ENCODE measurements at places on chromosomes 1 and 21.

GRCh38 chr1:202571719-202572339 lies 138.4 kb downstream of the SYT2 start:
- DNase-seq: peak; percentile 69

DNA sequence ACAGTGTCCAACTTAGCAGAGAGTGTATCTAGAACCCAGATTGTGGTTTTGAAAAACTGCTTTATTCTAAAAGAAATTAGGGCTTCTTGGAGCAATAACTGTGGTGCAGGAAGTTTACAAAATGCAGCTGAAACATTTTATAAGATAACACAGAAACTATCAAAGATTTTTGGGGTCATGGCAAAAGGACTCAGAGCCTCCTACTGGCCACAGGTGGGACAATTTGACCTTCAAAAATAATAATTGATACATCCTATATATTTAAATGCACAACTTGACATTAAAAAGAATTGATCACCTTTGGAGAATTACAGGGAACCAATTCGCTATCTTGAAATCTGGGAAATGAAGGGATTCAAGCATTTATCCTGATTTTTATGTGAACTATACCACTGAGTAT lies 235.2 kb downstream of the RPS6KC1 start:
- DNase-seq: no peak

GRCh38 chr1:199684686-199685273 lies 342.7 kb upstream of the NR5A2 start:
- peak; percentile 53 for DNase-seq

GRCh38 chr1:186154651-186155050 lies 220.4 kb downstream of the TPR start:
- no peak for DNase-seq

DNA sequence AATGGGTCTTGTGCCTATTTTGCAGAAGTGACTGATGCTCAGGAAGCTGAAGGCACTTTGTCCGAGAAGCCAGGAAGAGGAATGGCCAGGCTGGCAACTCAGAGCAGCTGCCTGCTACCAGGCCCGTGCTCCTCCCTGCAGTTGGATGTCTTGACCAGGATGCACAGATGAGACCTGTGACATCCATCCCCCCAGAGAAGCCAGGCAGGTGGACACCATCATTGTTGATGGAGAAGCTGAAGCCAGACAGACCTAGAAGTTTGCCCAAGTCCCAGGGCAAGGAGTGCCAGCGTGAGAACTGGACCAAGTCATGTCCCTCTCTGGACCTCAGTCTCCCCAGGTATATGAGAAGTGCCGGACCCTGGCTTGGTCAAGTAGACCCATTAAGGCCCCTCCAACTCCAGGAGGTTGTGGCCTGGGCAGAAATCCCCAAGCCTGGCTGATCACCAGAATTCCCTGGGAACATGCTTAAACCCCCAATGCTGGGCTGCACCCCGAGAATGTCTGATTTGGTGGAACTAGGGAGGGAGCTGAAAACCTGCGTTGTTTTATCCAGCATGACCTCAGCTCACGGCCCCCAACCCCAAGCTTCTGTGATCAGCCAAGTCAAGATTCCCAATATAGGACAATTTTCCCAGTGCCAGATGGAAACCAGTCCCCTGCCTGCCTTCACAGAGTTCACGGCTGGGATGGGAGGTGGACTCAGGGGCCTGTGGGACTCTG lies 82.4 kb downstream of the CAMK2N1 start:
- DNase-seq: no peak

DNA sequence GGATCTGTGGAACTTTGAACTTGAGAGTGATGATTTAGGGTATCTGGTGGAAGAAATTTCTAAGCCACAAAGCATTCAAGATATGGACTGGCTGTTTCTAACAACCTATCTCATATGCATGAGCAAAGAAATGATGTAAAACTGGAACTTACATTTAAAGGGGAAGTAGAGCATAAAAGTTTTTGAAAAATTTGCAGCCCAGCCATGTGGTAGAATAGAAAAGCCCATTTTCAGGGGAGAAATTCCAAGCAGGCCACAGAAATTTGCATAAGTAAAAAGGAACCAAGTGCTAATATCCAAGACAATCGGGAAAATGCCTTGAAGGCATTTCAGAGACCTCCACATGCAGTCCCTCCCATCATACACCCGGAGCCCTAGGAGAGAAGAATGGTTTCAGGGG lies 15.7 kb downstream of the RIIAD1 start:
- no peak for DNase-seq

- DNase-seq: no peak
These were observed 18.0 kb downstream of the ZMYM1 start for GRCh38 chr1:35097224-35097623.

GRCh38 chr1:193514397-193514796 lies 328.0 kb upstream of the B3GALT2 start:
- no peak for DNase-seq

- DNase-seq: no peak
These were observed 131.6 kb downstream of the DMRTB1 start for GRCh38 chr1:53590531-53591515.

- no peak for DNase-seq
These were observed 348.7 kb downstream of the RPS6KC1 start for GRCh38 chr1:213399695-213400094.

DNA sequence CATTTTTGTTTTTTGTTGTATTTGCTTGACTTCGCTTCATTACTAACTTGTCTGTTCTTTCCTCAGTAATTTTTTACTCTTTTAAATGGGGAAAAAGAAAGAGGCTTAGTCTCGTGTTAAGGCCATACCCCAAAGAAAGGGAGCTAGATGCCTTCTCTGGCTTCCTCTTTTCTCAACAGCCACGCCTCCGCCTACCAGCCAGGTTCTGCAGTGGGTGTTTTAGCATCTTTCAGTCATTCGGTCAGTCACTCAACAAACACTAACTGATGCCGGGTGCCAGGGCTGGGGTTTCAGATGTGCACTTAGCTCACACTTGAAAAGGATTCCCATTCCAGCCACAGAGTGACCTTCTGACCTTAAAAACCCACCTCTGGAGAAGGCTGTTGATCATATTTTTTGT lies 46.3 kb upstream of the VAV3 start:
- DNase-seq: no peak

DNA sequence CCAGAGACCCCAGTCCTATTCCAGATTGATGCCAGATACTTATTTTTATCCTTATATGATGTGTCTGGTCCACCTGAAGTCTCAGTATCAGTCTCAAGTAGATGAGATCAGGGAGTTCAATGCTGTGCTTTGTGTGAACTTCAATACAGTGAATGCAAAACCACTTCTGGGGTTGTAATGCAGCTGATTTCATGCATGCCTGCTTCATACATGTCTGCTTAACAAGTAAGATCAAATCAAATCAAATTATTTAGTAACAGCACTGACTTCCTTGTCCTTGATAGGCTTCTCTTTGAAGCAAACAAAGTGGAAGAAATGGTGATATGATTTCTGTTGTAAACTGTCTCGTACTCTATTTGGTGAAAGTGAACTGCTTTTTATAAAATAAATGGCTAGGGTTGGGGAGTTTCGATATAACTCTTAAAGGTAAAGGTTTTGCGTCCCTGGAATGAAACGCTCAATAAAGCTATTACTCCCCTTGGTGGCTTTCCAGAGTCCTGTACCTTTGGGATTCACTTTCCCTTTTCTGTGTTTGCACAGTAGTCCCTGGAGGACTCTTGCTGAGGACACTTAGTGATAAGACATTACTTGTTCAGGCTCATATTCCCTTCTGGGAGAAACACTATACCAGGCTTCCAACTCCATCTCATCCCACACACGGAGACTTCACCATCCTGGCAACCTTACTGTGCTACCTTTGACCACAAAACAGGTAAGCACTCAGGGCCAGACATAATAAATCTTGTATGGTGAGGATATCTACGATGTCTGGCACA lies 59.3 kb downstream of the FH start:
- no peak for DNase-seq

GRCh38 chr1:228367798-228368791 lies 38.5 kb downstream of the TRIM11 start:
- peak; percentile 42 for DNase-seq

- no peak for DNase-seq
These were observed 143.3 kb downstream of the CTH start for GRCh38 chr1:70554341-70554740.

- no peak for DNase-seq
These were observed at the start of gene GPR37L1 for GRCh38 chr1:202122639-202123335. Gene GPR37L1 (plus strand): TSS chr1:202122917. CDS start chr1:202122964, 47 bp downstream.

- DNase-seq: no peak
These were observed 4.8 kb upstream of the CAMSAP2 start for GRCh38 chr1:200733907-200734306.

DNA sequence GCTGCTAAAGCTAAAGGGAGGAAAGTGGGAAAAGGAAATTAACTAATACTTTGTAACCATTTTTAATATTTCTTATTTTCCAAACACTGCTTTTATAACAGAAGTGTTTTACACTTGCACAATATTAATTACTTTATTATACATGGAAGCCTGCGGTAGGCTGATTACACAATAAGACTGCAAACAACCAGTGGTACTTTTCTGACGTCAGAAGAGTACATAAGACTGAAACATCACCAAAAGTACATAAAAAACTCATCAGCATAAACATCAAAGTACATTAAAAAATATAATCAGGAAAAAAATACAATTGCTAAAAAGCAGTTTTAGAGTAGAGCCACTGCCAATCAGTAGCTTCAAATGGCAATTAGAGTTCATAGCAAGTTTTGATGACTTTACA lies 4.6 kb downstream of the ZNF281 start:
- no peak for DNase-seq

GRCh38 chr1:157916887-157917570 lies 75.4 kb upstream of the CD5L start:
- DNase-seq: no peak

- DNase-seq: no peak
These were observed 93.4 kb upstream of the F3 start for GRCh38 chr1:94634977-94635416.

GRCh38 chr1:101603726-101604125 lies 366.9 kb downstream of the S1PR1 start:
- DNase-seq: no peak

DNA sequence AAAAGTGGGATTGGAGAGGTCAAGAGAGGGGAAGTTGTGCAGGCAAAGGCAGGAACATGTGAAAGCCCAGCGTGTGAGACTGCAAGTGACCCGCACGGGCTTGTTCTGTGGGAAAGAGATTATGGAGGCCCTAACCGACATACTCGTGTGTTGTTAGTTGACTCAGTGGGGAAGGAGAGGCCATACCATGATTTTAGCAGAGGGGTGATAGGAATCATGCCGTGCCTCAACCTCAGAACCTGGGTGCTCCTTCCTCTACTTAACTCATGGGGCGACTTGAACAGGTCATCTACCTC lies 19.3 kb downstream of the PGLYRP3 start:
- DNase-seq: no peak

DNA sequence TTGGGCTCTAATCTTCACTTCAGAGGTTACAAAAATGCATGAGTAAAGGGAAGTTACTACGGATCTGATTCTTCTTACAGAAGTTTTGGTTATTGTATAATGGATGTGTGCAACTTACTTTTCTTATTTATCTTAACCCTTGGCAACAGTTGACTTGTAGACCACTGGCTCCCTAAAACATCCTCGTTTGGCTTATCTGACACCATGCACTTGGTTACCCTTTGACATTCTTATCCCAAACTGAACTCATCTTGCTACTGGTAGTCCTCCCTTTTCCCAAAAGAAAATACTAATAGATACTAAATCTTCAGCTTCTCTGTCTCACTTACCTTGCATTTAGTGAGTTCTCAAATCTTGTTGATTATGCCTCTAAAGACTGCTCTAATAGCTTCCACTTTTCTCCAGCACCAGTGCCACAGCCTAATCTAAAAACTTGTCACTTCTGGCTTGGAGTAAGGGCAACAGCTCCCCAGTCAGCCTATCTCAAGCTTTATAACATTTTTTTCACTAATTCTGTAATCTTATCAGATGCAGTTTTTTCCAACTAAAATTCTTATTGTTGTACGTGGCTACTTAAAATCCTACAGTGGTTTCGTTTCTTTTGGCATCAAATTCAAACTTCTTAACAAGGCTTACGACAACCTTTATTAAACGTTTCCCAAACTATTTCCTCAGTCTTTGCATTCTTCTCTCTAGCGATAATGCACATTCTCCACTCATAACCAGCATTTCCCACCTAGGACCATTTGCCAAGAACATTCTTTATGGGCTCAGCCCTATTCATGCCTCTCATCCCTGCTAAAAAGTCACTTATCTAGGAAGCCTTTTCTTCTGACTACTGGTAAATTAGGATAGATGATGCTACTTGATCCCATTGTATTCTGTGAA lies 204.2 kb downstream of the KCNT2 start:
- DNase-seq: no peak

GRCh38 chr21:42997053-42997452 lies 22.7 kb downstream of the PKNOX1 start:
- no peak for DNase-seq

DNA sequence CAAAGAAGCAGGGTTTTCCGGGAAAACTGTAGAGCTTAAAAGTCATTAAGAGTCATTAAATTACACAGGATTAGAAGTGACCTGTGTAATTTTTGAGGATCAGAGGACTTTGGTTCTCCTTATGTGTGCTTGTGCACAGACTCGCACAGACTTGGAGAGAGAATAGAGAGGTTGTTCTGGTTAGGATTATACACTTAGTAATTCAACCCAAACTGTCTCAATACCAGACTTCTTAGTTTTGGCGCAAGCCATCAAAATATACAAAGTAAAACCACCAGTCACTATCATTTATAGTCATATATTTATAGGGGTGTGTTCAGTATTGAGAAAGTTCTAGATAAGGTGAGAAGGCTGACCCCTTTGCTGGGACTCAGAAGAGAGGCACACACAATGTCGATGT lies 112.3 kb downstream of the HLX start:
- DNase-seq: no peak

DNA sequence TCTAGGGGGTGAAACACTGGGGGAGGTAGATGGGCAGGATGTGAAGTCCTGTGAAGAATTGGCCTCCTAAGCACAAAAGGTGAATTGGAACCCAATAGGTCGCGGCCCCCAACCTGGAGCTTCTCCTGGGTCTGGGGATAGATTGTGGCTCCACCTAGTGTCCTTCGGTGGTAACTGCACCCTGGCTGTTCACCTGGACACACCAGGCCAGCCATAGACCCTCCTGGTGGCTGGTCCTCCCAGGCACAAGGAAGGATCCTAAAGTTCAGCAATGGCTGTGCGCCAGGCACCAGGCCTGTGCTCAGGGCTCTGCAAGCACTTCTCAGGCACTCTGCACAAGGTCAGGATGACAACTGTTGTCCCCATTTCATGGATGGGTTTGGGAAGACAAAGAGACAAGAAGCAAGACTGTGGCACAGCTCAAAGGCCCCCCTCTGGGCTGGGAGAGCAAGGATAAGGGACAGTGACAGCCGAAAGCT lies 13.5 kb downstream of the ESPN start:
- peak; percentile 75 for DNase-seq
